Activated T-helper 1 cell treated with Interleukin-2 at 50 U/mL for 16 hours (primary cell): ENCODE measurements at places on chromosomes 2 and 18.

DNA sequence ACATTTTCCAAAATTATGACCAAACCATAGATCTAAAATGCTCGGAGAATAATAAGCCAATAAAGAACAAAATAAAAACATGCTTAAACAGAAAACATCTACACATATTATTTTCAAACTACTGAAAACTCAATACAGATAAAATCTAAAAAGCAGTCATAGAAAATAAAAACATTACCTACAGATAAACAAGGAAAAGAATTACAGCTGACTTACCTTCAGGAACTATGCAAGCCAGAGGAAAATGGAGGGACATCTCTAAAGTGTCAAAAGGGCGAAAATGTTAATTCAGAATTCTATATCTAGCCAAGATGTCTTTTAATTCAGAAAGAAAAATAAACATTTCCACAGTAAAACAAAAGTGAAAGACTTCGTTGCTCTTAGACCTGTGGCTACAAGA is 112.9 kb upstream of the GYPC start:
- DNase-seq = no peak

DNA sequence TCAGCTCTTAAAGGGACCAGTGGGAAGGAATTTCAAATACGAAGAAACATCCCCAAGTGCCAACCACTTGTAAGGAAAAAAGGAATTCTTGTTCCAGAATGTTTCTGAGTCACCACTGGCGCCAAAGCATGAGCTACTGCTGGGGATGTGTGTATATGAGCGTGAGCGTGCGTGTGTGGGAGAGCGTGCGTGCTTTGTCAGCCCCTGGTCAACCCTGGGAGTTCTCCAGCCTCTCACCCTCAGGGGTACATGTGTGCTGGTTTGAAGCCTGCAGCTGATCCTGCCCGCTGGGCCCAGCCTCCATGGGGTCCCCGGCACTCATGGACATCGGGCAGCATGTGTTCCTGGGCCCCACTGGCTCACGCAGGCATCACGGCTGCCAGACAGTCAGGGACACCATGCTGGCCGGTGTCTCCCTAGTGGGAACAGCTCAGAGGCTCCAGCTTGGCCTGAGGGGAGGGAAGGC is 17.1 kb downstream of the HS6ST1 start:
- no peak for DNase-seq

GRCh38 chr2:220837226-220837625 is 734.9 kb downstream of the EPHA4 start:
- DNase-seq = no peak

GRCh38 chr2:35343135-35343534 is 1012.4 kb upstream of the CRIM1 start:
- DNase-seq = no peak

GRCh38 chr2:21103274-21103891 is 20.4 kb upstream of the TDRD15 start:
- DNase-seq = no peak

DNA sequence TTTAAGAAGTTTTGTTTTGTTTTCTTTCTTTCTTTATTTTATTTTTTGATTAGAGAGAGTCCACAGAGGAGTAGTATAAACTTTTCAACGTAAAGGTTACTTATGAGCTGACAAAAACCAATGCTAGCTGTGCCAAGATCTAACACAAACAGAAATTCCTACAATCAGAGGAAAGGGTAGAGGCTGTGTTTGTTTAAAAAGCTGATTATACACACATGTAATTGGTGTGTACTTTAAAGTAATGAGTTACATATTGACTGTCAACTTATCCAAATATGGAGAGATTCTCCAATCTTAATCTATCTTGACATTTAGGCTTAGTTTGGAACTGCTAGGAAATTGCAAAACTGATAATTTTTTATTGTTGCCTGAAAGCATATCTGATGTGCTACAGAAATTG is 63.7 kb upstream of the FAM110C start:
- DNase-seq = no peak

DNA sequence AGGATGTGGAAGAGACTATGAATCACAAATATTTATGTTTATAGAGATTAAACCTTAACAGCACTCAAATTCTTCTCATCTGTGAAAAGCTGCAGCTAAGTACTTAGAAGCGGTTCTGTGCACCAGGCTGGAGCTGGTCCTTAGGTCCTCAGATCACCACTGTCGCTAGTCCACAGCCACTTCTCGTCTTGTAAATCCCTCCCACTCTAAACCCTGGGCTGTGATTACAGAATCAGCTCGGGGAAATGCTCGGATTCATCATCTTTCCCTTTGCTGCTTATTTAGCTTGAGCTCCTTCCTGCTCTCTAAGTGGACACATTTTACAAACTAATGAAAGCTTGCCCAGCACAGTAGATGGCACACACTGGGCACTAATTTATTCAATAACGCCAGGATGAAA is 61.7 kb downstream of the RNF152 start:
- DNase-seq = no peak

DNA sequence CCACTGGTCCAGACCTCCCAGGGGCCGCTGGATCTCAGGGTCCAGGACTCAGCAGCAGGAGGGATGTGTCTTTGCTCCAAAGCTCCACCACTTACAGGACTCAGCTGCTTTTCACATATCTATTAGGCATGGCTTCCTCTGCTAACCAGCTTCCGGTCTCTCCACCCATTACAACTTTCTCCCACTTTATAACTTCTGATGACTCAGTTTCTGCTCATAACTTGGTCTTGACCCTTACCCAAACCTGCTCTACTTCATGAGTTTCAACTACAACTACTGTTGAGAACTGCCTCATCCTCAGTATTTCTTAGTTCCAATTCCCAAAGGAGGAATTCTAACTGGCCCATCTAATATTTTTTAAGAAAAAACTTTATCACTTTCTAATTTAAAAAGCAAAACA is 17.2 kb downstream of the SULT1C2 start:
- no peak for DNase-seq
